ENCODE measurements at places on chromosomes 3 and 15.

- peak; percentile 78 for DNase-seq
Measured at GRCh38 chr15:67025719-67026609, 39.4 kb upstream of the SMAD3 start.

DNA sequence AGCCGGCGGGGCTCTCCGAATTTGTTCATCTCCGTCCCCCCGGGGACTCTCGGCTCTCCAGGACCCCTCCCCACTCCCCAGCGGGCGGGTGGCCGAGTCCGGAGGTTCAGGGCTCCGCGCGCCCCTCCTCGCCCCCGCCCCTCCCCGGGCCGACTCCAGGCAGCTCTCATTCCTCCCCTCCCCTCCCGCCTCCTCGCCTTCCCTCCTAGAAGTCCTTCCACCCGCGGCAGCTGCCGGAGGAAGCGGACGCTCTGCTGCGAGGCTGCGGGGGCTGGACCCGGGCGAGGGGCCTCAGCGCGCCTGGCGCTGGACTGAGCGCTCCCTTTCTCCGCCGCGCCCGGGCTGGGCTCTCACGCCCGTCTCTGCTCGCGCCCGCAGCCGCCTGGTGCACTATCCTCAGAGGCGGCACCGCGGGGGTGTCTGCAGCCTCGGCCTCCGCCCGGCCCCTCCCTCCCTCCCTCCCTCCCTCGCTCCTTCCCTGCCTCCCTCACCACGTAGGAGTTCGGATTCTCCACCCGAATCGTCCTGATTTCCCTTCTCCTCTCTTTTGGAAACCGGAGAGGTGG is at the start of gene ROBO2:
Gene ROBO2, plus strand, starts transcription at position 494 of the 566 bp plus-strand sequence. CDS start 687 bp downstream, outside the sequence.
- DNase-seq = peak; percentile 9

DNA sequence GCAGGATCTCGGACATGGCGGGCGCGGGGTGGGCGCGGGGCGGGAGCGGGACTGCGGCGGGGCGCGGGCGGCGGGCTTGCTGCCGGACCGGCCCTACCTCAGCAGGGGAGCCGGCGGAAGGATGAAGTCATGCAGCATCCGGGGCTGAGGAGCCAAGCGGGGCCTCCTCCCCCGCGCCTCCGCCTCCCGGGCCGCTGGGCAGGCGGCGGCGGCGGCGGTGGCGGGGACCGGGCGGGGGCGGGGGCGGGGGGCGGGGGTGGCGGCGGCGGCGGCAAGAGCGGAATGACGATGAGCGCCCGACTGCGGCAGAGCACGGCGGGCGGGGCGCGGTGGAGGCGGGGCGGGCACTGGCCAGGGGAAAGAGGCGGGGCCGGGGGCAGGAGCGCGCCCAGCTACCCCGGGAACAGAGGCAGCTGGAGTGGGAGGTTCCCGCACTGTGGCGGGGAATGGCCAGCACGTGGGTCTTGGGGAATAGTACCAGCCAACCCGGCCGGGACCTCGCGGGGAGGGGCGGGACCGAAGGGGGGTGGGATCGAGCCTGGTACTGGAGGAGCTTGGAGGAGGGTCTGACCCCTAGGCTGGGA is at the start of gene CAMK2N2:
Gene CAMK2N2, minus strand, starts transcription at position 284 of the 584 bp plus-strand sequence. Its CDS starts 268 bp downstream, at position 16.
- peak; percentile 66 for DNase-seq

DNA sequence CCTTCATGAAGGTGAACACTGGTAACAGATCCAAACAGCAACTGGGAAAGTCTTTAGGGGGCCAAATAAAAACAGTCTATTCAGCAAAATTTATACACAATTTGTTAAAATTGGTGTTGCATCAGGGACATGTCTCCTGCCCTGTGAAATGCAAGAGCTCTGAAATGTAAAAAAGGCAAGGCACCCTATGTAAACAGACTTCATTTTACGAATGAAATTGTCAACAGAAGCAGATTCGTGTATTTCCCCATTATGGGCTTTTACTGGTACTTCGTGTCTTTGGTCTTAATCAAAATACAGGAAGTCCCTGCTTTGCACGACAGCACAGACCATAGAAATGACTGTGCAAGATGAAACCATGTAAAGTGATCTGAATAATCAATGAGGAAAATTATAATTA is 127.3 kb upstream of the THBS1 start:
- DNase-seq = no peak

GRCh38 chr3:23601091-23601822 is 204.5 kb upstream of the UBE2E1 start:
- peak; percentile 52 for DNase-seq

DNA sequence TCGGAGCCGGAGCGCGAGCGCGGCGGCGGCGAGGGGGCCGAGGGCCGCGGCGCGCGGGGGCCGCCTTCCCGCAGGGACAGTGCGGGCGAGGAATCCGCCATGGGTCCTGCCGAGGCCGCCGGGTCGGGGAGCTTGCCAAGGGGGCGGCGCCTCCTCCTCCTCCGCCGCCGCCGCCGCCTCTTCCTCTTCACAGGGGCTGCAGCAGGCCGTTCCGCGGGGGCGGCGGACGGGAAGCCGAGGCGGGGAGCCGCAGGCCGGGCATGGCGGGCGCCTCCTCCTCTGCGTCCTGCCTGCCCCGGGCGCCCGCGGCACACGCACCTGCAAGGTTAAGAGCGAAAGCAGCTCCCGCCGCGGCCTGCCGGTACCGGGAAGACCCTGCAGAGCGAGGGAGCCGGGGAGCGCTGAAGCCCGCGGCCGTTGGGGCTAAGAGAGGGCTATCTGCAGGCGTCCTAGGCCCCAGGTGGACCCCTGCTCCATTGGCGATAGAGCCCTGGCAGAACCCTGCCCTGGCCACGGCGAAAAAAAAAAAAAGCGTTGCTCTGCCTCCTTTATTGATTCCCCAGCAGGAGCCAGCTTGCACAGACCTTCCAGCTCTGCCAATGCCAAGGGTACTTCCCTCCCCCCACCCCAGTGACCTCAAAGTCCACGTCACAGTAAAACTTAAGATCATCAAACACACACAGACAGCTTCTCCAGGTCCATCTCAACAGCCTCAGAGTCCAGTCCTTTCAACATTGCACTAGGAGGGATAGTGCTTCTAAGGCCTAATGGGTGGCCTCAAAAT is at the start of gene LYSMD2:
Gene LYSMD2, minus strand, starts transcription at position 134 of the 784 bp plus-strand sequence. Its CDS starts 33 bp downstream, at position 101.
- DNase-seq = peak; percentile 77
